ENCODE measurements at places on chromosomes 2 and 18. TPM values are rescaled to one million over a fixed set of nuclear protein-coding genes. Genes with fewer than 3 reads are reported as not detected.

DNA sequence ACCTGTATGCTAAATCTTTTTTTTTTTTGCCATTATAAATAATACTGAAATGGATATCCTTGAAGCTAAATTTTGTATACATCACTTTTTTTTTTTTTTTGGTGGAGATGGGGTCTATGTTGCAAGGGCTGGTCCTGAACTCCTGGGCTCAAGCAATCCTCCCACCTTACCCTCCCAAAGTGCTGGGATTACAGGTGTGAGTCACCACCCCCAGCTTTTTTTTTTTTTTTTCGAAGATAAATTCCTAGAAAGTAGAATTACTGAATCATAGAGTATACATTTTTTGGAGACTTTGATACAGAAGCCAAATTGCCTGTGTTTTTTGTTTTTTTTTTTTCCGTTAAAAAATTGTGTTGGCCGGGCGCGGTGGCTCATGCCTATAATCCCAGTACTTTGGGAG lies 51.0 kb upstream of the MCFD2 start:
- no peak overlapping the region for H3K27ac ChIP-seq
- no peak overlapping the region for H3K4me3 ChIP-seq
- no peak for DNase-seq
- H3K4me1 ChIP-seq: no peaks in the 10 kb centered on the region

DNA sequence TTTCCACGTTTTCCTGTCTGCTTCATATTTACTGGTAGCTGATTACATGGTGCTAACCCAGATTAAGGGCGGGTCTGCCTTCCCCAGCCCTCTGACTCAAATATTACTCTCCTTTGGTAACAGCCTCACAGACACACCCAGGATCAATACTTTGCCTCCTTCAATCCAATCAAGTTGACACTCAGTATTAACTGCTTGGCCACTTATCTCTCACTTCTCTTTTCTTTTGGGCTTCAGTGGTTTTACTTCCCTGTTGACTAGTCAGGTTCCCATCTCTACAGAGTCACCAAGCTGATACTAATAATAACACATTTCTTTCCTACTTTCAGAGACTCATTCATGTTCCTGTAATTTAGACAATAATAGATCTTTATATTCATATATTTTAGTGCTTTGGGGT lies 302.2 kb upstream of the MAP2 start:
- no peak overlapping the region for H3K27ac ChIP-seq
- no peak for DNase-seq
- H3K4me1 ChIP-seq: peaks cover 10% of the 10 kb centered on the region
- H3K36me3 ChIP-seq: no peaks in the 10 kb centered on the region

GRCh38 chr18:55317864-55318263 lies 270.1 kb downstream of the TCF4 start:
- H3K27ac ChIP-seq: no peak overlapping the region
- no peaks in the 10 kb centered on the region for H3K36me3 ChIP-seq
- H3K4me1 ChIP-seq: peaks cover 4% of the 10 kb centered on the region
- DNase-seq: no peak

DNA sequence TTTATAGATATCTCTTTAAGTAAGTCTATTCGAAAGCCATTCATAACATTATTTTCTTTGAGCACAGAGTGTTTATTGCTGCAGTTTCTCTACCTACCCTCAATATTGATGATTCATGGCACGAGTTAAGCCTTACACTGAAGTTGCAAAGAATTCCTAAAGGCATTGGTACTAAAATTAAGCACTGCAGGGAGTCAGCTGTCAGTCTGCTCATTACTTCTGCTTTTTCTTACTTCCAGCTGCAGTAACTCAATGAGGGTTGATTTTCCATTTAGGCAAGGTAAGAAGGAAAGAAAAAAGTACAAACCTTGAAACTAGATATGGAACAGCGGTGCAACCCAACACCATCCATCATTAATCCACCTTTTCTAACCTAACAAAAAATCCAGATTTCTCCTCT lies 65.2 kb downstream of the RNF152 start:
- no peaks in the 10 kb centered on the region for H3K36me3 ChIP-seq
- H3K4me1 ChIP-seq: peaks cover 35% of the 10 kb centered on the region
- no peak overlapping the region for H3K4me3 ChIP-seq
- DNase-seq: no peak
- no peaks in the 10 kb centered on the region for H3K27me3 ChIP-seq

GRCh38 chr18:80086281-80086680 lies 22.8 kb upstream of the ADNP2 start:
- H3K4me3 ChIP-seq: no peak overlapping the region
- no peaks in the 10 kb centered on the region for H3K36me3 ChIP-seq
- H3K4me1 ChIP-seq: no peaks in the 10 kb centered on the region
- H3K27me3 ChIP-seq: no peaks in the 10 kb centered on the region
- DNase-seq: no peak
- no peak overlapping the region for H3K27ac ChIP-seq

NIF3L1 gene
- total RNA-seq: 26.9 TPM

DNA sequence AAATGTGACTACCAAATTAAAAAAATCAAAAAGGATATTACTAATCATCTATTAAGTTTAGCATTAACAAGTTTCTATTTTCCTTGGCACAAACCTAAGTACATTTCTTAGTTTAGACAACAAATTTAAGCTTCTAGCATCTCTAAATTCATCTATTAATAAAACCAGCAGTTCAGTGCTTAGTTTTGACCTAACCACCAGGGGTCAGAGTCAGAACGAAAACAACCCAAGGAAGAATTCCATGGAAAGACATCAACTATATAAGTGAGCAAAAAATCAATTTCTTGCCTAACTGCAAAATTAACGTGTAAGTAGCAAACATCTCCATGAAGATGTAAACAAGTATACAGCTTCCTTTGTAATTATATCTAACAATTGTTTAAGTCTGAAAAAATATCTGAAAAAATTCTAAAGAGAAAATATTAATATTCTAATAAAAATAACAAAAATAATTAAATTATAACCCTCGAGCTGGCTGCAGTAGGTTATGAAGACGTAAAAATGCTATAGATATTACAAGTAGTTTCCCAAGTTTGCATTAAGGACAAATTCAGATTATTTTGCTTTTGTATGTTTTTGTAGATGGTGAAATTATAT lies 83.7 kb downstream of the CERKL start:
- peaks cover 8% of the 10 kb centered on the region for H3K4me1 ChIP-seq
- H3K4me3 ChIP-seq: no peak overlapping the region
- H3K36me3 ChIP-seq: no peaks in the 10 kb centered on the region
- H3K27ac ChIP-seq: no peak overlapping the region
- peaks cover 23% of the 10 kb centered on the region for H3K27me3 ChIP-seq

- H3K27ac ChIP-seq: no peak overlapping the region
- H3K36me3 ChIP-seq: no peaks in the 10 kb centered on the region
- no peaks in the 10 kb centered on the region for H3K4me1 ChIP-seq
- no peak for DNase-seq
- no peak overlapping the region for H3K4me3 ChIP-seq
Observed at GRCh38 chr2:230226051-230226551, 565 bp downstream of the SP140 start.

UGT1A10 gene
- total RNA-seq: not detected

ASTL gene
- not detected for total RNA-seq

GRCh38 chr2:147327613-147328012 lies 517.2 kb upstream of the ACVR2A start:
- H3K27ac ChIP-seq: no peak overlapping the region
- no peaks in the 10 kb centered on the region for H3K4me1 ChIP-seq
- H3K36me3 ChIP-seq: no peaks in the 10 kb centered on the region
- H3K4me3 ChIP-seq: no peak overlapping the region
- peak; percentile 72 for DNase-seq

GRCh38 chr2:16069663-16069932 lies 129.2 kb downstream of the MYCN start:
- H3K27ac ChIP-seq: no peak overlapping the region
- no peak for DNase-seq
- H3K27me3 ChIP-seq: no peaks in the 10 kb centered on the region

- DNase-seq: no peak
- H3K4me3 ChIP-seq: no peak overlapping the region
- no peaks in the 10 kb centered on the region for H3K36me3 ChIP-seq
- no peaks in the 10 kb centered on the region for H3K4me1 ChIP-seq
Observed at GRCh38 chr2:229434187-229434586, 163.1 kb upstream of the PID1 start.

IER3IP1 gene
- 8.2 TPM for total RNA-seq

DNA sequence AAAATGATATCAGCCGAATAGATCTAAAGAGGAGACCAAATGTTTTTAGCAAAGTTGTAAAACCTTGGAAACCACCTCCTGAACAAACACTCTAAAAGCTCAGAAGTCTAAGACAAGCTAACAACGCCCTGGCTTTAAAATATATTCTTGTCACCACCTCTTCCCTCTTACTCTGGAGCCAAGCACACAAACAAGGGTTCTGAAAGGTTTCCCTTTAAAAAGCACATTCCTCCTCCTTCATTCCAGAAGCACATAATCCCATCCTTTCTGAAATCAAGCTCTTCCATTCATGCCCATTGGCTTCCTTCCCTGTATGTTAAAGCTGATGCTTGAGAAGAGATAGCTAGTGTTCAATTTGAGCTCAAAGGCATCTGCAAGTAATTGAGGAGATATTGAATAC lies 382.0 kb downstream of the LNPK start:
- DNase-seq: no peak
- no peaks in the 10 kb centered on the region for H3K27me3 ChIP-seq
- no peak overlapping the region for H3K4me3 ChIP-seq
- H3K27ac ChIP-seq: no peak overlapping the region

DNA sequence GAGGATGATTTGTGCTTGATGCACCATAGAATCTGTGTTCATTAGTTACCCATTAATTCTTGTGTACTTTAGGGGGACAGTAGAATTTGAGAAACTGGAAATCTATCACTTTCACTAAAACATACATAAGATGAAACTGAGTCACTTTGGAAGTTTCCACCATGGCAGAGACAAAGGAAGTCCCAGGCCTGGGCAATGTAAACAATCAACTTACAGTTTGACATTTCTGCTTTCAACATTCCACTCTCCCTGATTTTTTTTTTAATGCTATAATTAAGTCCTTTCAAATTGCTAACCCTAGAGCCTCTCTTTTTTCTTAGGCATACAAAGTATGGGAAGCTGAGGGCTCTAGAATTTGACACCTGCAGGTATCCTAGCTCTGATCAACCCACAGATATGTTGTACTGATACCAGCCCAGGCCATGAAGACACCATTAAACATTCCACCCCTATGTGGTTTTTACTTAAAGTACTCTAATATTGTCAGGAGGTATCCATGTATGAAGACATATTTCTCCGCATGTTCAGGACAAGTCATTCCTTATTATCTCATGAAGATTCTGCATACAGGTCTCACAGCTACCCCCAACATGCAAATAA lies 88.5 kb upstream of the GLS start:
- H3K27me3 ChIP-seq: no peaks in the 10 kb centered on the region
- H3K27ac ChIP-seq: no peak overlapping the region
- H3K4me3 ChIP-seq: no peak overlapping the region
- H3K4me1 ChIP-seq: peaks cover 15% of the 10 kb centered on the region

PCARE gene
- total RNA-seq: 0.49 TPM

GRCh38 chr18:51038110-51038509 lies 8.1 kb downstream of the SMAD4 start:
- DNase-seq: no peak
- H3K4me3 ChIP-seq: no peak overlapping the region
- H3K27me3 ChIP-seq: no peaks in the 10 kb centered on the region
- peaks cover 13% of the 10 kb centered on the region for H3K4me1 ChIP-seq
- H3K27ac ChIP-seq: peak overlapping the region; percentile 13

- H3K27me3 ChIP-seq: no peaks in the 10 kb centered on the region
- DNase-seq: no peak
- no peaks in the 10 kb centered on the region for H3K4me1 ChIP-seq
- H3K4me3 ChIP-seq: no peak overlapping the region
Observed at GRCh38 chr2:212392043-212392442, 146.6 kb downstream of the ERBB4 start.

- peak; percentile 86 for DNase-seq
- H3K27ac ChIP-seq: no peak overlapping the region
- no peaks in the 10 kb centered on the region for H3K36me3 ChIP-seq
- no peak overlapping the region for H3K4me3 ChIP-seq
Observed at GRCh38 chr2:27191070-27191829, 20.6 kb upstream of the ATRAID start.

- H3K27ac ChIP-seq: no peak overlapping the region
- H3K36me3 ChIP-seq: no peaks in the 10 kb centered on the region
- H3K4me3 ChIP-seq: no peak overlapping the region
- no peaks in the 10 kb centered on the region for H3K4me1 ChIP-seq
- DNase-seq: no peak
- H3K27me3 ChIP-seq: no peaks in the 10 kb centered on the region
Observed at GRCh38 chr2:95386031-95386430, 16.5 kb upstream of the FAHD2A start.

DNA sequence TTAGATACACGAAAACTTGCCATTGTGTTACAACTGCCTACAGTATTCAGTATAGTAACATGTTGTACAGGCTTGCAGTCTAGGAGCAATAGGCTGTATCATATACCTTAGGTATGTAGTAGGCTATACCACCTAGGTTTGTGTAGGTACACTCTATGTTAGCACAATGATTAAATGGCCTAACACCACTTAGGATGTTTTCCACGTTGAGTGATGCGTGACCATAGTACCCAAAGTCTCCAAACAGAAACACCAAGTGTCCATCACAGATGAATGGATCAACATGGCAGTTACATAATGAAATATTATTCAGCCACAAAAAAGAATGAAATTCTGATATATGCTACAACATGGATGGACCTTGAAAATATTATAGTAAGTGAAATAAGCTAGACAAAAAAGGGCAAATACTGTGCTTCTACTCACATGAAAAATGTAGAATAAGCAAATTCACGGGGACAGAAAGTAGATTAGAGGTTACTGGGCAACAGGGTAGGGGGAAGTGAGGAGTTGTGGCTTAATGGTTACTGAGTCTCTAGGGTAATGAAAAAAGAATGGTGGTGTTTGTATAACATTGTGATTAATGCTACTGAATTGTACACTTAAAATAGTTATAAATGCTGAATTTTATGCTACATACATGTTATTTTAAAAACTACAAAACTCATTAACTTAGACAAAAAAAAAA lies 62.6 kb downstream of the TMEM131 start:
- no peaks in the 10 kb centered on the region for H3K27me3 ChIP-seq
- no peak overlapping the region for H3K4me3 ChIP-seq
- no peak for DNase-seq
- no peaks in the 10 kb centered on the region for H3K36me3 ChIP-seq
- no peak overlapping the region for H3K27ac ChIP-seq

XDH gene
- total RNA-seq: 0.69 TPM

- no peaks in the 10 kb centered on the region for H3K27me3 ChIP-seq
- H3K27ac ChIP-seq: no peak overlapping the region
- DNase-seq: peak; percentile 51
- H3K36me3 ChIP-seq: peaks cover 8% of the 10 kb centered on the region
Observed at GRCh38 chr2:25845843-25846505, 32.3 kb downstream of the ASXL2 start.
